Heart left ventricle (tissue), 16 donors: ENCODE measurements at places on chromosomes 1 and 21.
A peak's percentile ranks its signal among the peaks of the same experiment; 100 is the strongest.

DNA sequence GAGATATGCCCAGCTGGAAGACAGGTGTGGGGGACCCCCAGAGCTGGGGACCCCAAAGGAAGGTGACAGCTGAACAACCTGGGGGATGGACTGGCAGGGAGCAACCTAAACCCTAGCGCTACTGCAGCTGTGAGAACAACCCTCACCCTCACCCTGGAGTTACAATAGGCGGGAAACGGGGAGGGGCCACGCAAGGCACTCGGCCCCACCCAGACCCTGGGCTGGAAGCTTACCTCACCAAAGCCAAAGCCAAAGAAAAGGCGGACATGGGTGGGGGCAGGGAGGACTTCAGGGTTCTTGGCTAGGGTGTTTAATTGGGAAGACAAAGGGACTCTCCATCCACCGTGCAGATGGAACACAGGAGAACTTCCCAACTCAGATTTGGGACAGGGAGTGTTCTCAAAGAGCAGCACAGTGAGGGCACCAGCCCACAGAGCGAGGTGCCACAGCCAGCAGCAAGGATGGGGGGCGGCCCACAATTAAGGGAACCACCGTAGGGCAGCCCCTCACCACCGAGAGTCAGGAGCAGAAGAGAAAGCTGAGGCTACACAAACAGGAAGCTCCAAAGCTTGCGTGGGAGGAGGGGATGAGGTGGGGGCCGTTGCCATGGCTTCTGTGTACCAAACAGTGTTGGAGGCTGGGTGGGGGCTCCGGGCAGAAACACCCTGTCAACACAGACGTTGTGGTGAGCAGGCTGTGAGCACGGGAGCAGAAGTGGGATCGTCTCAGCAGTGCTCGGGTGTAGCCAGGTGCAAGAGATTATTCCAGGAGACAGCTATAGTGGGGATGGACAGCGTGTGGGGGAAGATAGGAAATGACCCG lies 1.9 kb downstream of the TAGLN2 start:
- peak; percentile 89 for DNase-seq

DNA sequence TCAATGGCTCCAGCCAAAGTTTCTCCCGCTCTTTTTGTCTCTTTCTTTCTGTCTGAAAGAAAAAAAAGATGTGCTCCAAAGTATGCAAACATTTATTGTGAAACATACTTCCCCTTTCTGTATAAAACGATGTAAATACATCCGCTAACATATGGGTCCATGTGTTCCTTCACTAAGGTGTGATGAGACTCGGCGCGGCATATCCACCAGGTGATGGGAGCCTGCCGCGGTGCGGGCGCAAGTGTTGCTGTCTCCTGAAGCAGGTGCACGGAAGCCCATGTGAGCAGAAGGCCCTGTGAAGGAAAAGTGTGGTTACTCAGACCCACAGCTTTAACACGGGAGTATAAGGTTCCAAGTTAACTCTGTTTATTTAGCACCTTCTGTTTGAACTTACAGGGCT lies 466.6 kb upstream of the C1orf87 start:
- DNase-seq = no peak

- DNase-seq = no peak
Observed at GRCh38 chr1:94384485-94385265, 33.5 kb upstream of the ABCD3 start.

DNA sequence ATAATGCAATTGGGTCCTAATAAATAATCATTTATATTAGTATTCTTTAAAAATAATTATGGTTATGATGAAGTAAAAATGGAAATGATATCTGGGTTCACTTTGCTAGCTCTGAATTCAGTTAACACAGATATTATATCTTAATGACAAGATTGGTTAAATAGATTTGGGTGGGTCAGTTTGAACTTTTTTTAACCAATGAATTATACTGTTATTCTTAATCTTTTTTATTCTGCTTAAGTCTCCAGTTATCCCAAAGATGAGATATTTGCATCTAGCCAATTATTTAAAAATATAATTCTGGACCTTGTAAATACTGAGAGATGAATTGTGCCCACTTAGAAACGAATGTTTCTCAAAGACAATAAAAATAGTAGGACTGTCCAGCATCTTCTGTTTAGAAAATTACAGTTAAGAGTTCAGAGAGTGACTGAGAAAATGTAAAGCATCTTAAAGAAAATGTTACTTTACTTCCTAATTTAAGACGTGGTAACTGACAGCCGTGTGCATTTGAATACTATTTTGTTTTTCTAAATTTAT lies 345.2 kb downstream of the USP25 start:
- no peak for DNase-seq
